ENCODE measurements at places on chromosomes 4 and X. TPM values are rescaled to one million over a fixed set of nuclear protein-coding genes. Genes with fewer than 3 reads are reported as not detected.
A peak's percentile ranks its signal among the peaks of the same experiment; 100 is the strongest.

CABS1 gene
- not detected for total RNA-seq

DNA sequence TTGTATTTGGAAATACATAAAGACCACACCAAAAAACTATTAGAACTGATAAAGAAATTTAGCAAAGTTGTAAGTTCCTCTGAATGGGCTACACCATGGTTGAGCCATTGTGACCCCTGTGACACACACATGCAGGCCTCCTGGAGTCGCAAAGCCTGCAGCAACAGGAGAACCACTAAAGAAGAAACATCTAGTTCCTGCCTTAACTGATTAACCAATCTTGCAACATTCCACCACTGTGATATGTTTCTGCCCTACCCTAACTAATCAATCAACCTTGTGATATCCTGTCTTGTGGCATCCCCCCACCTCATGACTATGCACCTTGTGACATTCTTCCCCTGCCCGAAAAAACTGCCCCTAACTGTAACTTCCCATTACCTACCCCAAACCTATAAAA, 401.8 kb downstream of the PRDM5 start:
- DNase-seq, result no peak

GAGE12F gene
- not detected for total RNA-seq

DNA sequence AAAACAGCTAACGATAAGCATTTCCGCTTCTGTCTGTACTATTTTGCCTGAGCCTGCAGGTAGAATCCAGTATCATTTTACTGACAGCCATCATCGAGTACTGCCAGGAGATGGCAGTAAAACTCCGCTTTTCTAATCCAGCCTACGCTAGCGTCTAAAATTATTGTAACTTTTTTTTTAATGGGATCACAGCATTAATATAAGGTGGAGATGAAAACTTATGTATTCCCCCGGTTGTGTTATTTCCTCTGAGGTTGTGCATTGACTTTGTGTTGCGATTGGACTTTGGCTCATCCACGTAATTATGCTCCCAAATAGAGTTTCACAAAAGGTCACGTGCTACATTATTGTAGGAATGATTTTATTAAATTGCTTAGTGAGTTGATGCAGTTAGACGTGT, 248.1 kb downstream of the C4orf33 start:
- DNase-seq, result no peak

DNA sequence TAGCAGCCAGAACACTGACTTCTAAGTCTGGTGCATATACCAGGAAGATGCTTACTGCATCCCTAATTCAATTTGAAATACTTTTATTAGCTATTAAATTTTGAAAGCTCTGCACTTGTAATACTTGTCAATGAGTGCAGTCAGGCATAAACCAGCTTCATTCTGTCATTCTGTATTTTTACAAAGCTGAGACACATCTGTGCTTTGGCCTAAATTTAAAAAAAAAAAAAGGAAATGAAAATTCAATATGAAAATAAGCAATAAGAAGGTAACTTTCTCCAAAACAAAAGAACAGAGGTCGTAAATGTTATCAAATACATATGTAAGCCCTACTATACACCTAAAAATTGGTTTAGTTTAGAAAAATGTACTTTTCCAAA, 7.0 kb downstream of the SMIM14 start:
- DNase-seq, result no peak

DNA sequence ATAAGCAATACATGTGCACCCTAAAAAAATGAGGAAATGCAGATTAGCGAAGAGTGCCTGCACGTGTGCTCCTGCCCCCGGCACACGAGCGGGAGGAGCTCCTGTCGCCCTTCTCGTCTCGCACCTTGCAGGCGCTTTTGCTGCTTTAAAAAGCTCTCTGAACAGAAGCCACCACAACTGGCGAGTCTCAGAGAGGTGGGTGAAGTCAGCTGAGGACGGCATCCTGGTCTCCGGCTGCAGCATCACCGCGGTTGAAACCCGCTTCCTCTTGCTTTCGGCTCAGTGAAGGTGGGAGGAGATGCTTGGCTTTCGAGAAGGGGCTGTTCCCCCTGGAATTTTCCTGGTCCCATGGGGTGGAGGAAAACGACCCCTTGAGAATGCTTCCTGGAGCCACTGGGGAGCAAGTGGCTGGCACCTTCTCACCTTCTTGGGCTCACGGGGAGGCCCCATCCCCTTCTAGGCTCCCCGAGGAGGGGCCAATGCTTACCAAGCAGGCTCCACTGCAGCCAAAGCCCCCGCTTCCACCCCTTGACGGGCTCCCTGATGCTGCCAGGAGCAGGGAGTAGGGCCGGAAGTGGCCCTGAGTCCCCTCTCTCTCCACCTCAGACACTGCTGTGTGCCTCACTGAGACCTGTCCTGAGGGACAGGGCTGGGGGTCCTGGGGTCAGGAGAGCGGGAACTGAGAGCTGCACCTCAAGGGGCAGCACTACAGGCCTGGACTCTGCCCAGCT, 29.2 kb upstream of the MXD4 start:
- peak; percentile 79 for DNase-seq

- peak; percentile 81 for DNase-seq
Observed at GRCh38 chrX:50813843-50814661, at the start of gene SHROOM4. Gene SHROOM4 (minus strand): TSS chrX:50814194. CDS start chrX:50814018, 176 bp downstream.

DNA sequence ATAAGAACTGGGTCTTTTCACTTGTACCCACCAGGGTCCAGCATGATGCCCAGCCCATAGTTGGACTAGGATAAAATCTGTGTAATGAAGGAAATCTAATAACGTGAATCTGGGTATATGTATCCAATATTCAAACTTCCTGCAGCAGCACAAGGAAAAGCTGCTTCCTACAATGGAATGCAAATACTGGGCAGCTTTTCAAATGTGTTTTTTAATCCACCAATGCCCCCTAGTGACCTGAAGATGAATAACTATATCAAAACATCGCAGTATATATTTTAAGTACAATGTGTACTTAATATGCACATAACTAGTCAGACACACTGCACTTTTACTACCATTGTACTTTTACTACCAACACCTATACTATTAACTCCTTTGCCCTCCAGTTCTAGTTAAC, 5.3 kb downstream of the APOO start:
- DNase-seq, result no peak

PRRG3 gene
- total RNA-seq, result 5.1 TPM

ASB11 gene
- total RNA-seq, result not detected

DNA sequence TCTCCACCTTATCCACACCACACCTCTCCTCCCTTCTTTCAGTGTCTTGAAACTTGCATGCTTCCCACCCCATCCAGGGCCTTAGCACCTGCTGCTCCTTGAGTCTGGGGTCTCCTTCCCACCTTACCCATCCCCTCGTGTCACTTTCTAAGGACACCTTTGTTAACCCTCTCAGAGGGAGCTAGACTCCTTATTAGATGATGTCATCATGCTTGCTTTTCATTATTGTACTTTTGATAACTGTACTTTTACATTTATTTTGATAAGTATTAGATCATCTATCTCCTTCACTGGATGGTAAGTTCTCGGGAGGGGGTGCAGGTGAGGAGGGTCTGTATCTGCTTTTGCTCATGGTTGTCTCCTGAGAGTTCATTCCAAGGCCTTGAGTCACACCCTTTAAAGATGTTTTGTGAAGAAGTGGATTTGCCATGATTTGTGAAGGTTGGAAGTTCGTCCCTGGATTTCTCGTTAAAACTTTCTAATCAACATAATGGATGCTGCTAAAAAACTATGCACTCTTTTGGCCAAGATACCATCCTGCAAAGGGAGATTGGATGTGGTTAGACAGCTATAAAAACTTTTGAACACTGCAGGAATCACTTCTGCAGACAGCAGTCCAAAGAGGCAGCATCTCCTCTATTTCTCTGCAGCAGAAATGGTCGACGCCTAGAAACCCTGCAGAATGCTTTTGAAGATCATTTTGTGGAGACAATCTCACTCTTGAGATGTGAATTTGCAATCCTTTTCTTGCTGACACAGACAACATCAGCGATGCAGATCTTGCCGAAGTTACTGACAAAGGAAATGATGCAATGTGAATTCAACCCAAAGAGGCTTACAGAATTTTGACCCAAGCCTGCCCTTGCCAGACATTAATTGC, 69.6 kb downstream of the ENPP6 start:
- DNase-seq, result no peak

NOCT gene
- total RNA-seq, result 5.0 TPM

Data from posterior vena cava (tissue), 2 donors.